Brain (organoid and tissue), 16 donors: ENCODE measurements at places on chromosomes 7 and 10.

GRCh38 chr7:106538638-106539037, 122.3 kb downstream of the CCDC71L start:
- no peak for DNase-seq

DNA sequence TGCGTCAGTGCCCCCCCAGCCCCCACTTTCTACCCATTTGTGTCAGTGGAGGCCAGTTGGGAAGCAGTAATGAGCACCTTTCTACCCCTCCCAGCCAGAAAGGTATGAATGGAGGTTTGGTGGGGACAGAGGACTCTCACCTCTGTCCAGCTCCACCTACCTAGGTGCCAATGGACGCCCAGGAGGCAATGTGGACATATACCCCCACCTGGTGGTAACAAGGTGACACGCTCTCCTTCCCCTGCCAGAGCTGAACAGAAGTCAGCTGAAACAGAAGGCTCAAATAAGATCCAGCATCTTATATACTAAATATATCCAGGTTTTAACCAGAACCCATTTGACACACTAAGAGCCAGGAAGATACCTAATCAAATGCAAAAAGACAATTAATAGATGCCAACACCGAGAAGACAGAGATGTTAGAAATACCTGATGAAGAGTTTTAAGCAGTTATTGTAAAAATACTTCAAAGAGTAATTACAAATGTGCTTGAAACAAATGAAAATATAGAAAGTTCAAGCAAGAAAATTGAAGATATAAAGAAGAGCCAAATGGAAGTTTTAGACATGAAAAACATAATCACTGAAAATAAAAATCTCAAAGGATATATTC, 18.4 kb upstream of the SORCS3 start:
- peak; percentile 19 for DNase-seq

DNA sequence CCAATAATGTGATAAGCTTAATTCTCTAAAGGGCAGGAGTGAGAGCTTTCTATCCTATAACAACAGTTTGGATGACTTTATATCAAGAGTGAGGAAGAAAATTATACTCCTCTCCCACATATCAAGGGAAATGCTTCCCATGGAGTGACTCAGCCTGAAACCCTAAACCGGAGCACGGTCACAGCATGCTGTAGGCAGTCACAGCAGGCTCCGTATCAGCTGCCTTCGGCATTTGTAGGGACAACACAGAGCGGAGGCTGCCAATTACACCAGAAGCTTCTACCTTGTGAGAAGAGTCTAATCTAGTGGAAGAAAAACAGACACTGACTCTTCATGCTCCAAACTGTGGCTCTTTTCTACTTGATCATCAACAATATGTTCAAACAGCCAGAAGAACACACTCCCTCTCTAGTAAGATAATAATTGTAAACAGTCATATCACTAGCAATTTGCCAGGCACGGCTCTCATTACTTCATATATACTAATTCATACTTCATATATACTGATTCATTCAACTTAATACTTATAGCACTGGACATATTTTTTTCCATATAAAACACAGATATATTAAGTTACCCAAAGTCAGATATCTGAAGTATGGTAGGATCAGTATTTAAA, 65.9 kb downstream of the DGKB start:
- peak; percentile 53 for DNase-seq

DNA sequence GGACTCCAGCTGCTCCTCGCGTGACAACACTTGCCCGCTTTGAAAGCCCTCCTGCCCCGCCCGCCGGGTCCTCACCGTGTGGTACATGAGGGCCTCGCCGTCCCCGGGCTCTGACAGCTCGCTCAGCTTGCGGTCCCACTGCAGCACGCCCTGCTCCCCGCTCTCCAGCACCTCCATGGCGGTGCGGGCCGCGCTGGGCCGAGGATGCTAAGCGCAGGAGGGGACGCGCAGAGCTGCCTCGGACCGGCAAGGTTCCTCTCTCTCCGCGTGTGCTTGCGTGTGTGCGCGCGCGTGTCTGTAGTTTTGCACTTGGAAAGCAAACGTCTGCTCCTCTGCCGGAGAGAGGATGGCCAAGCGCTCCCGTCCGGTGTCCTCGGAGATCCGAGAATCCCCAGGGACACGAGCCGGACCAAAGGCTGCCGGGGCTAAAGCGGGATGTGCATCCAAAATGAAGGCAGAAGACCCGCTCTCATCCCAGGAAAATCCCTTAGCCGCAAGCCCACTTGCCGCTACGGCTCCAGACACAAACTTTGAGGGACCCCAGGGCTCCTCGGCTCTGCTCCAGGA, at the start of gene CREB3L2:
Gene CREB3L2 (minus strand): TSS at position 558 of the 567 bp plus-strand sequence. CDS start 381 bp downstream, at position 177.
- no peak for DNase-seq

DNA sequence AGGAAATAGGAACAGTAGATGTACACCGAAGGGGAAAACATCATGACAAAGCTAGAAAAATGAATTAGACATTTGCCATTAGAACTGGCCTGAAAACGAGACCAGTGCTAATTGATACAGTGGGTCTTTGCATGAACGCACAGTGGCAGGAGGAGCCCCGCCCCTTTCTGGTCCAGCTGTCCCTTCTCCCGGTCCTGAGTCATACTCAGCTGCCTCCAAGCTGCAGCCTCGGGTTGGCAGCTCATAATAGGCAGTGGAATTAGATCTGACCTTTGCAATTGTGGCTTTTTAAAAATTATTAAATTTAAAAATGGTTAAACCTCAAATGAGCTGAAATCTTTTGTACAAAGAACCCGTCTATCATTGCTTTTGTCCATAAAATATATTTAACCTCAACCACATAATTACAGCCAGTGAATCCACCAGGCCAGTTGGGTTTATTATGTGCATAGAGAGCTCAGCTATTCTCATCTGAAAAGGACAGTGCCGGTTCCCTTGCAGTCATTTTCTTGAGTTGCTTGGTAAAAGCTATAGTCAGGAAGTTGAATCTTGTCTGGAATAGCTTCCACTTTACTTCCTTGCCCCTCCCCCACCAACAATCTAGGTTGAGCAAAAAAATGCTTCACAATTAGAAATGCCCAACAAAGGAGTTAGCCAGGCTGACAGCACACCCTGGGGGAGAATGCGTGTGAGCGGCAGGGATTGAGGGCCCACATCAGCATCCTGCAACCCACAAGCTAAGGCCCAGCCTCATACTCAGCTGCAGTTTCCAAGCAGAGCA, 147.1 kb downstream of the BUB3 start:
- peak; percentile 31 for DNase-seq

- peak; percentile 43 for DNase-seq
These were observed 53.0 kb upstream of the PITRM1 start for GRCh38 chr10:3225561-3225960.

DNA sequence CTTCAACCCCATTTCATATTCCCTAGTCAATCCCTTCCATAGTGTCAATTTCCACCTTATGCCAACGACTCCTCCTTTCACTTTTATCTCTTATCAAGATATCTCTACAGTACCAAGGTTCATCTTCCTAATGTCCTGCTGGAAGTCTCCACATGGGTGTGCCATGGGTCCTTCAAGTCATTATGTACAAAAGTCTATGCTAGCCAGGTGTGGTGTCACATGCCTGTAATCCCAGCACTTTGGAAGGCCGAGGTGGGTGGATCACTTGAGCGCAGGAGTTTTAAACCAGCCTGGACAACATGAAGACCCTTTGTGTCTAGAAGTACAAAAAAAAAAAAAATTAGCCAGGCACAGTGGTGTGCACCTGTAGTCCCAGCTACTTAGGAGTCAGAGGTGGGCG, 47.6 kb downstream of the PRTFDC1 start:
- no peak for DNase-seq

DNA sequence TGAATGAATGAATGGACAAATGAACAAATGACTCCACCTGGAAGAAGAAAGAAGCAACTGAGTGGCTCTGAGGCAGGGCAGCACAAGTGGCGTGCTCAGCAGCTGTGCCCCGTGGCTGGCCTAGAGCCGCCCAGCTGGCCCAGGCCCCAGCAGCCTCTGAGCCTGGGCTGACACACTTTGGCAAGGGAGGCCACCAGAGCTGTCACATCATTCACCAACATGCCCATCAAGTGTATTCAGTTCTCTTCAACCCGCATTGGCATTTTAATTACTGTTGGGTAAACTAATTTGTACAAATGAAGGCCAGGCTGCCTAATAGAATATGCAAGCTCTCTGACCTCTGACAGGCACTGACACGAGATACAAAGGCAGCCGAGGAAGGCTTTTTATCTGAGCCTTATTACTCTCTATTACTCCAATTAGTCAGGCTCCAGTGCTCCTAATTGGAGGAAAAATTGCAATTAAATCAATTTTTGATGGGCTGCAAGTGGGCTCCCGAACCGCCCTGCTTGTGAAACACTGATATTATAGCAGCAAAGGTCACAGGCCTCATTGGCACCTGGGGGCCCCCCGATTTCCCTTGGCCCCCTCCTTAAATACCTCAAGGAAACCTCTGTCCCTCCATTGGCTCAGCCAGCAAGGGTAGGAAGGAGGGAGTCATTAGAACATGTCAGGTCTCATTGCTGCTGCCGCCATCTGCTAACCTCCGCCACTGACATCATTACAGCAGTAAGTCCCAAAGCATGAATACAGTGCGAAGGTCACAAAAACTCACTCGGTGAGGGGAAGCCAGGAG, 41.9 kb downstream of the DPCD start:
- DNase-seq = peak; percentile 77

- no peak for DNase-seq
These were observed 83.1 kb downstream of the CTNNA3 start for GRCh38 chr10:67612577-67613537.

- DNase-seq = no peak
These were observed 8.4 kb downstream of the ZNF277 start for GRCh38 chr7:112214883-112215282.

- peak; percentile 4 for DNase-seq
These were observed 4.0 kb downstream of the DLX5 start for GRCh38 chr7:97020601-97020995.

DNA sequence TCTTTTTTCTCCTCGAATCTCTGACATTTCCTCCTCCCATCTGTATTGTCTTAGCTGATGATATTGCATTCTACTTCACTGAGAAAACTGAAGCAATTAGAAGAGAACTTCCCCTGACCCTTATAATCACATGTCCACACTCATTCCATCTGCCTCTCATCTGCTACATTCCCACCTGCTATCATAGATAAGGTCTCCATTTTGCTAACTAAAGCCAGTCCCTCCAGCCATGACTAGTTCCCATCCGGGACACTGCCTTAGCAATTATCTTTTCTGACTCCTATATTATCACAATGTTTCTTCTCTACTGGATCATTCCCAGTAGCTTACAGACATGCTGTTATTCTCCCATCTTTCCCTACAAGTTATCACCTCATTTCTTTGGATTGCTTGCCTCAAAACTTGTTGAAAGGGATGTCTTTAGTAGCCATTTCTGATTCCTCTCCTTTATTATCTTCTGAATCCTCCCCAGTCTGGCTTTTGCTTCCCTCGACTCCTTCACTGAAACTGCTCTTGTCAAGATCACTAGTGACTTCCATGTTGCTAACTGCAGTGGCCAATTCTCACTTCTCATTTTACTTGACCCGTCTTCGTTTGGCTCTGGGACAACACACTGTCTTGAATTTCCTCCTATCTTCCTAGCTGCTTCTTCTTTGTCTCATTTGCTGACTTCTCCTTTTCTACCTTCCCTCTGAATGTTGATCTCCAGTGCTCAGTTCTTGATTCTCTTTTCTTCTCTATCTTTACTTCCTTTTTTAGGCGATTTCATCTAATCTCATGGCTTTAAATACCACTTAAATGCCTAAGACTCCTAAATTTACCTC, 35.9 kb downstream of the FZD1 start:
- DNase-seq = no peak

GRCh38 chr7:112010109-112010508, 196.1 kb downstream of the DOCK4 start:
- DNase-seq = no peak

- DNase-seq = no peak
These were observed 636.2 kb upstream of the ANKRD30A start for GRCh38 chr10:36489181-36489580.

DNA sequence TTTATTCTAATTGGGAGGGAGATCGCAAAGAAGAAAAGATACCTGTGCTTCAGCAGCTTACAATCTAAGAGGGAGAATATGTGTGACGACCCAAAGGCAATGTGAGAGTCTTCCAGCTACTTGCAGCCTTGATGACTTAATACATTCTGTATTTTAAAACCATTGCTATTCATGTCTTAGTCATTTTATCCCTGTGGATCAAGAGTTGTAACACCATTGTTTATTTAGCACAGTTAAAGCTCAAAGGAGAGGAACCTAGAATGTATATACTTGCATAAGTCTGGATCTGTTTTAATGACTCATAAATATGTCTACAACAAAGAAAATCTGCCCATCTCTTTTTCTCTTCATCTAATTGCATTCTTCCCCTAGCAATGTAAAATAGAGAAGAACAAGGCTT, 117.9 kb upstream of the DLX6 start:
- no peak for DNase-seq

- DNase-seq = no peak
These were observed 111.9 kb upstream of the RPA3 start for GRCh38 chr7:7830122-7830878.

DNA sequence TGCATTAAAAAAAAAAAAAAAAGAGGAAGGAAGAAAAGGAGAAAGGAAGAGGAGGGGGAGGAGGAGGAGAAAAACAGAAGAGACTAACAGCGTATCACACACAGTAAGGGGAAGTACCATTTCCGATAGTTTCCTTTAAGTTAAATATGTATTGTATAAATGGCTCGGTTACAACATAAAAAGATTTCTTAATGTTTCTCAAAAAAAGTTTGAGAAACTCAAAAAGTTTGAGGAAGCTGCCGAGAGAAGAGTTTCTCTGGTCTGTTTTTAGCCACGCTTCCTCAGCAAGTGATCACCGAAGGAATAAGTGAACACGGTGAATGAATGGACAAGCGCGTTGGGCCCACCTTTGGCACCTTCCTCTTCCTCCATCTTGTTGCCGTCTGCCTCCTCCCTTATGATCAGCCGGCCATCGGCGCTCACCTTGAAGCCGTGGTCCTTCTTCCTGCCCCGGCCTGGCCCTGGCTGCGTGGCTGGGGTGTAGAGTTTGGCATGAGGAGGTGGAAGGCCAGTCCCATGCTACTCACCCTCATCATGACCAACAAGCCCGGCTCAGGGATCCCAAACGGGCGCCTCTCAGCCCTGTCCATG, 31.3 kb upstream of the FRAT2 start:
- no peak for DNase-seq

GRCh38 chr10:19250546-19250945, 201.9 kb downstream of the MALRD1 start:
- DNase-seq = no peak

GRCh38 chr10:122050811-122051210, 61.8 kb downstream of the TACC2 start:
- DNase-seq = no peak
